ENCODE measurements at places on chromosomes 16 and 17. TPM values are rescaled to one million over a fixed set of nuclear protein-coding genes. Genes with fewer than 3 reads are reported as not detected.

DNA sequence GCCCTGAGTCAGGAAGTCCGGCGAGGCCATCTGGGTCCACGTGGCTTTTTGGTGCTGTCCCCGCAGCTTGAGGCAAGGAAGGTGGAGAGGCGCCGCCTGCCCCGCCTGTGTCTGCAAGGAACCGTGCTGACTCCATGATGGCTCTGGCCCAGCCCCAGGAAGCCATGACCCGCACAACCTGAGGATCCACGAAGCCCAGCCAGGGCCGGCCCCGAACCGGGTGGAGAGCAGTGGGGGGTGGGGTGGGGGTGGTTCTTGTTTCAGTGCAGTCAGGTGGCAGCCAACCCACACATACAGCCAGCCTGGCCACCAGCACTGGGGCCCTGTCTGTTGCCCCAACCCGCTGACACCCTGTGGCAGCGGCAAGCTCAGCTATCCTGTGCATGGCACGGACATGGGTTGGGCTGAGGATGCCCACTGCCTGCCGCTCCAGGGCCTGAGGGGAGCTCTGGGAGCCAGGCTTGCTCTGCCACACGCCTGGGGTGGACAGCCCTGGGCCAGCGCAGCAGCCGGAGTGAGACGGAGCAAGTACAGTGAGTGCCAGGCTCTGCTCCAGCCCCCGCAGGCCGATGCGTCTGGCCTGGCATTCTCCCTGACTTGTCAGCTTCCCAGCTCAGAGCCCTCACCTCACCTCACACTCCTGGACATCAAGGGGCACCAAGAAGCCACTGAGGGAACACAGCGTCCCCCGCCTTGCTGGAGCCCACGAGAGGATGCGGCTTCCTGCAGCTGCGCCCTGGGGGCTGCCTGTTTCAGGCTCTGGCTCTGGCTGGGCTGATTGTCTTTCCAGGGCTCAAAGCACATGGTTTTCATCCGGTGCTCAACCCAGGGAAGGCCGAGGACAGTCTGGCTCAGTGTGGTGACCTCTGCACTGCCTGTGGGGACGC is 68.8 kb downstream of the LMF1 start:
- no peaks in the 10 kb centered on the region for H3K36me3 ChIP-seq
- no peaks in the 10 kb centered on the region for H3K4me1 ChIP-seq
- no peak for DNase-seq
- H3K27ac ChIP-seq: no peak overlapping the region
- no peak overlapping the region for H3K4me3 ChIP-seq
- H3K27me3 ChIP-seq: no peaks in the 10 kb centered on the region

GRCh38 chr16:10728003-10728887 is 15.4 kb upstream of the NUBP1 start:
- no peaks in the 10 kb centered on the region for H3K36me3 ChIP-seq
- no peaks in the 10 kb centered on the region for H3K4me1 ChIP-seq
- DNase-seq: no peak
- H3K4me3 ChIP-seq: no peak overlapping the region
- no peak overlapping the region for H3K27ac ChIP-seq
- no peaks in the 10 kb centered on the region for H3K27me3 ChIP-seq

The NIP7 gene
- total RNA-seq: 32.2 TPM

DNA sequence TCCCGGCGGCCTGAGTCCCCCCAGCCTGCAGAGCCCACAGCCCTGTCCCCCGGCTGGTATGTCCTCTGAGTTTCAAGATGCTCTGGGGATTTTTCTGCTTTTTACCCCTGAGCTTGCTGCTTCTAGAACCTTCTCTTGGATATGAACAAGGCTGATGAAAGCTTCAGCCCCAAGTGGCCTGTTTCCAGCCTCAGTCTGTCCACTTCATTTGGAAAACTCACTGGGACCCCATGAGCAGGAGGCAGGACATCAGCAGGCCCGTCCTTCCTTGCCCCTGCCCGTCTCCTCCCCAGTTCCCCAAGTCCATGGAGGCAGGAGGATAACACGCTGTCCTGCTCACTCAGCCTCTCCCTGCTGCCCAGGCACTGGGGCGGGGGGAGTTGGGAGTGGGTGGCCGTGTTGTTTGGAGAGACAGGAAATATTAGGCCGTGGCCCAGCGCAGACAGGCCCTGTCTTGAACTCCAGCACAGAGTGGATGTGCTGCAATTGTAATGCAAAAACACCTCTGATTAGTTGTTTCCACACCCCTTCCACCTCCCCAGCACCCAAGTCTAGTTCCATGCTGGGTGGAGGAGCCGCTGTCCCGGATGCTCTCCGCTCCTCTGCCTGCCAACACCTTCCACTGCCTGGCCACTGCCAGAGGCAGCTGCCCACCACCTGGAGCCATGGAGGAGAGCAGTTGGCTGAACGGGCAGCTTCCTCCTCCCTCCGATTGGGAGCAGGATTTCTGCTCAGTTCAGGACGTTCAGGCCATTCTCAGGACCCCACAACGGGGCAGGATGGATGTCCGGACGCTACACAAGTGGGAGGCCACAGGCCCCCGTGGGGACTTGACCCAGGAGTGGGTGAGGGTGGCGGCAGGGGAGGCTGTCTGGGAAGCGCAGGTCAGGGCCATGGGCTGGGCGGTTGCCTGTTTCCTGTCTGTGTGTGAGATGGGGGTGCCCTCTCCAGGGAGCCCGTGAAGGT is 216.9 kb upstream of the GSE1 start:
- no peaks in the 10 kb centered on the region for H3K4me1 ChIP-seq
- no peak overlapping the region for H3K27ac ChIP-seq
- no peaks in the 10 kb centered on the region for H3K27me3 ChIP-seq
- no peak overlapping the region for H3K4me3 ChIP-seq

DNA sequence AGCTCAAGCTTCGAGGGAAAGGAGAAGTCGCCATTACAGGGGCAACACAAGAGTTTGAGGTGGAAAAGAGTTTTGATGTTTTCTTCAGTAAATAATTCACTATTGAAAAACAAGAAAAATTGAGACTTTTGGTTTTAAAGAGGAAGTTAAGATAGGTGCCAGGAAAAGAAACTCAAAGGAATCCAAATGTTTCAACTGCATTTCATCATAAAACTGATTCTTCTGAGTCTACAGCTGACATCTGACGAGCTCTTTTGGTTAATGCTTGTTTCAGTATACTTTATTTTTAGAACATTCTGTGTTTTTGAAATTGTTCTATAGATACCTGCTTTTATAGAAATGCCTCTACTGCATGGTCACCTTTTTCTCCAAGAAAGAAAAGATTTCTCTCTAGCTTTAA is 54.0 kb downstream of the ERN1 start:
- peaks cover 52% of the 10 kb centered on the region for H3K4me1 ChIP-seq
- DNase-seq: no peak
- H3K27ac ChIP-seq: peak overlapping the region; percentile 90
- peak overlapping the region; percentile 35 for H3K4me3 ChIP-seq
- peaks cover 27% of the 10 kb centered on the region for H3K36me3 ChIP-seq
- no peaks in the 10 kb centered on the region for H3K27me3 ChIP-seq

DNA sequence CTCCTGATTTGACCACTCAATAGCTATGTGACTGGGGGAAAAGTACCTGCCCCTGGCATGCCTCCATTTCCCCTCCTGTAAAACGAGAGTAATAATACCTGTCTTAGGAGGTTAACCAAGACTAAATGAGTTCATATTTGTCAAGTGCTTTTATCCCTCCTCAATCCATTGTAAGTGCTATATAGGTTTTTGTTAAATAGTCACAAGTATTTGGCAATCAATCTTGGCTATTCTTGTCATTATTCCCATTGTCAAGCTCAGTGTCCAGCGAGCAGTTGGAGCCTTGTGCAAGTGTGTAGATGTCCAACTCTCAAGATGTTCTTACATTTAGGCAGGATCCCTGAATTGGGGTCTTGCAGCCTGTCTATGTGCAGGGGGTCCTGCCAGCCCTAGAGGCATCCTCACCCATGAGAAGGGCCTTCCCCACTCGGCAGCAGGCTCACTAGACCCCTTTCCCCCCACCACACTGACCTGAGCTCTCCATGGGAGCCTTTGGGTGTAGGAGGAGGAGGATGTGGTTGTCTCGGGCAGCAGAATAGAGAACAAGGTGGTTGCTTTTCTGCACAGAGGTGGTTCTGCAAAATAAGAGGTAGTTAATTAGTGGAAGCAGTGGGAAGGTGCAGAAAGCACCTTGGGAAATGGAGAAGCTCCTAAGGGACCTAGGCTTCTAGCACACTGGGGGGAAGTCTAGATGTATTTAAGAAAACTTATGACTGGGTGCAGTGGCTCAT is 18.0 kb downstream of the PIK3R6 start:
- H3K4me1 ChIP-seq: no peaks in the 10 kb centered on the region
- peaks cover 1% of the 10 kb centered on the region for H3K36me3 ChIP-seq
- H3K27me3 ChIP-seq: no peaks in the 10 kb centered on the region

- H3K27ac ChIP-seq: no peak overlapping the region
- H3K27me3 ChIP-seq: no peaks in the 10 kb centered on the region
- H3K4me3 ChIP-seq: no peak overlapping the region
- peaks cover 13% of the 10 kb centered on the region for H3K4me1 ChIP-seq
Observed at GRCh38 chr16:85643631-85644030, 30.5 kb downstream of the GSE1 start.

DNA sequence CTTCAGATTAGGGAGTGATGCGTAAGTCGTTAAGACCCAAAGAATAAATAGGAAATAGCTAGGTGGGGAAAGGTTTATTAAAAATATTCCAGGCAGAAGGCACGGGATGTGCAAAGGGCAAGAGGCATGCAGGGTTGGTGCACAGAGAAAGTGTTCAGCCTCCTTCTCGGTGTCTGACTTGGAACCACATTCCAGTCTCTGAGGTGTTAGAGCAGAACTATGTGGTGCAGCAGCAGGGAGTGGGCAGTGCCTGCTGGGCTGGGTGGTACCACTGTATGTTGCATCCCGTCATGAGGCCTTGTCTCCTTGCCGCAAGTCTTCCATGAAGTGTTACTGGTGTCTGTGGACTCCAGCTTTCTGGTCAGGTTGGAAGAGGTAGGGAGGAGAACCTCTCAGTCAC is 11.1 kb downstream of the NKD1 start:
- no peak overlapping the region for H3K27ac ChIP-seq
- peaks cover 10% of the 10 kb centered on the region for H3K4me1 ChIP-seq
- H3K36me3 ChIP-seq: peaks cover 4% of the 10 kb centered on the region
- H3K4me3 ChIP-seq: no peak overlapping the region

The CMTM1 gene
- 14.4 TPM for total RNA-seq

The DPEP3 gene
- total RNA-seq: 0.16 TPM

DNA sequence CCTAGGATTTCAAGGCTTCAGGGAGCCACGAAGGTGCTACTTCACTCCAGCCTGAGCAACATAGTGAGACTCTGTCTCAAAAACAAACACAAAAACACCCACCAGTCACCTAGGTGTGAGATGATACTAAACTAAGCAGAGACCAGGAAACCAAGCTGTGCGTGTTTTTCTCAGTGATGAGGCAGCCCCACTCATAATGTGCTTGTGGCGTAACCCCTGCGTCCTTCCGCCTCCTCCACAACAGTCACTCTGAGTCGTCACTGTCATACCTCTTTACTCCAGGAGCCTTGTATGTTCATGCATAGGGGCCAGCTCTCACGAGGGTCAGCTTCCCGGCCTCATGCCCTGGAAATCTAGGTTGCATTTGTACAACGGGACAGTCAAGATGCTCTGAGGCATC is 31.1 kb upstream of the SLC47A1 start:
- no peak overlapping the region for H3K27ac ChIP-seq
- peak; percentile 73 for DNase-seq
- H3K4me3 ChIP-seq: peak overlapping the region; percentile 13
- H3K4me1 ChIP-seq: peaks cover 6% of the 10 kb centered on the region

- H3K27ac ChIP-seq: no peak overlapping the region
- DNase-seq: no peak
- H3K4me3 ChIP-seq: no peak overlapping the region
- H3K4me1 ChIP-seq: no peaks in the 10 kb centered on the region
- peaks cover 5% of the 10 kb centered on the region for H3K27me3 ChIP-seq
- no peaks in the 10 kb centered on the region for H3K36me3 ChIP-seq
Observed at GRCh38 chr17:15039366-15039765, 225.8 kb downstream of the PMP22 start.

The LGALS9 gene
- total RNA-seq: 46.3 TPM

The KRT17 gene
- total RNA-seq: 0.63 TPM

The AOC2 gene
- 11.5 TPM for total RNA-seq

DNA sequence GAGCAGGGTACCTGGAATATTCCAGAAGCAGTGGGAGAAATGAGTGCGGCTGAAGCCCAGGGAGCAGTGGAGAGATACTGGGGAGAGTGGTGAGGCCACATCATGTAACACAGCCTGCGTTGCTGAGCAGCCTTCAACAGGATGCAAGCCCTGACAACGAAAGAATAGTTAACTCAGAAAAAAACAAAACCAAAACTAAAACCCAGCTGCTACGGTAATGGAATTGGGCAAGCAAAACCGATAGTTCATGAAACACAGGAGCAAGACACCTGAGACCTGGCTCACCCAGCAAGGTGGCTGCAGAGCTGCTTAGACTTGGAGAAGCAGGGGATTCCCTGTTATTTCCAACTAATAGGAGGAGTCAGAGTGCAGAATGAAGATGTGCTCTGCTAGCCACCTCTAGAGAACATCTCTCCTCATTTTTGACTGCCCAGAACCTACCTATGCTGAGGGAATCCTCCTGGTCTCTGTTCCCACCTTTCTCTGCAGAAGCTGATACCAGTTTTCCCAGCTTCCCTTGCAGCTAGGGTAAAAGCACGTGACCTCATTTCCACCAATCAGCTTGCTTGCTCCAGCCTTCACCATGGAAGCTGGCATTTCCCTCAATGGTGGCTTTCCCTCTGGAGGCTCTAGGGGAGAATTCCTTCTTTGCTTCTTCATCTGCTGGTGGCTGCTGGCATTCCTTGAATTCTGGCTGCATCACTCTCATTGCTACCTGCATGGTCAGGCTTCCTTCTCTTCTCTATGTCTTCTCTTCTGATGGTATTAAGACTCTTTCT is 59.4 kb upstream of the XYLT1 start:
- peaks cover 14% of the 10 kb centered on the region for H3K4me1 ChIP-seq
- peaks cover 2% of the 10 kb centered on the region for H3K36me3 ChIP-seq
- peak overlapping the region; percentile 26 for H3K27ac ChIP-seq
- H3K4me3 ChIP-seq: peak overlapping the region; percentile 81

GRCh38 chr17:16880121-16880842 is 91.6 kb downstream of the TNFRSF13B start:
- H3K4me1 ChIP-seq: no peaks in the 10 kb centered on the region
- H3K36me3 ChIP-seq: no peaks in the 10 kb centered on the region
- H3K27me3 ChIP-seq: no peaks in the 10 kb centered on the region
- DNase-seq: no peak
- H3K27ac ChIP-seq: no peak overlapping the region
- H3K4me3 ChIP-seq: no peak overlapping the region

- peaks cover 54% of the 10 kb centered on the region for H3K27me3 ChIP-seq
- H3K4me3 ChIP-seq: no peak overlapping the region
- H3K27ac ChIP-seq: no peak overlapping the region
- no peaks in the 10 kb centered on the region for H3K36me3 ChIP-seq
- DNase-seq: no peak
Observed at GRCh38 chr17:70172923-70173322, 3.6 kb downstream of the KCNJ2 start.

The C1QL1 gene
- 0.94 TPM for total RNA-seq

DNA sequence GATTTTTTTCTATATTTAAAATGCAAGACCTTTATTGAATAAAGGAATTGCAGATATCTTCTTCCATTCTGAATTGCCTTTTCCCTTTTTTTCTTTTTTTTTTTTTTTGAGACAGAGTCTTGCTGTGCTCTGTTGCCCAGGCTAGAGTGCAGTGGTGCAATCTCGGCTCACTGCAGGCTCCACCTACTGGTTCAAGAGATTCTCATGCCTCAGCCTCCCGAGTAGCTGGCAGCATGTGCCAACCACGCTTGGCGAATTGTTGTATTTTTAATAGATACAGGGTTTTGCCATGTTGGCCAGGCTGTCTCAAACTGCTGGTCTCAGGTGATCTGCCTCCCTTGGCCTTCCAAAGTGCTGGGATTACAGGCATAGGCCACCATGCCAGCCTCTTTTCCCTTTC is 151.5 kb downstream of the CEP112 start:
- no peak overlapping the region for H3K4me3 ChIP-seq
- H3K4me1 ChIP-seq: no peaks in the 10 kb centered on the region
- H3K27ac ChIP-seq: no peak overlapping the region
- H3K36me3 ChIP-seq: no peaks in the 10 kb centered on the region

GRCh38 chr17:64216338-64217248 is 46.5 kb downstream of the TEX2 start:
- no peak overlapping the region for H3K4me3 ChIP-seq
- H3K27me3 ChIP-seq: no peaks in the 10 kb centered on the region
- DNase-seq: no peak
- H3K27ac ChIP-seq: no peak overlapping the region

All from activated T-cell treated with anti-CD3 and anti-CD28 coated beads, Interleukin-2, amount 50 U/mL, for 72 hours (primary cell).